ENCODE measurements at places on chromosomes 7 and 10.

- no peak for DNase-seq
These were observed 66.5 kb downstream of the ANK3 start for GRCh38 chr10:60323162-60323561.

DNA sequence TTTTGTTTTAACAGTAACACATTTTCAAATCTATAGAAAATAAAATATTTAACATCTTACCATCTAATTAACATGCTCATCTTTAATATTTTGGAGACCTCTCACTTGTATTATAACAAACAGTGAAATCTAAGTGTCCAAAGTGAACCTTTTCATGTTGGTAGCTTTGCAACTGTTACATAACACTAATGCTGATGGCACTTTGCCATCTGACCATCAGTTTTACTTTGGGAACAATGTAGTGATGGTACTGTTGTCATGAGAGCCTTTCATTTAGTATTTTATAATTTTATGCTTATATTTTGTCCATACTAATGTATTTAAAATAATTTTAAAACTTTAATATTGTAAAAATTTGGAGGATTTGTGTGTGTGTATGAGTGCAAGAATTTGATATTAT, 1017.0 kb upstream of the KCND2 start:
- no peak for DNase-seq

- no peak for DNase-seq
These were observed 217.9 kb downstream of the SFMBT2 start for GRCh38 chr10:7192831-7193361.

DNA sequence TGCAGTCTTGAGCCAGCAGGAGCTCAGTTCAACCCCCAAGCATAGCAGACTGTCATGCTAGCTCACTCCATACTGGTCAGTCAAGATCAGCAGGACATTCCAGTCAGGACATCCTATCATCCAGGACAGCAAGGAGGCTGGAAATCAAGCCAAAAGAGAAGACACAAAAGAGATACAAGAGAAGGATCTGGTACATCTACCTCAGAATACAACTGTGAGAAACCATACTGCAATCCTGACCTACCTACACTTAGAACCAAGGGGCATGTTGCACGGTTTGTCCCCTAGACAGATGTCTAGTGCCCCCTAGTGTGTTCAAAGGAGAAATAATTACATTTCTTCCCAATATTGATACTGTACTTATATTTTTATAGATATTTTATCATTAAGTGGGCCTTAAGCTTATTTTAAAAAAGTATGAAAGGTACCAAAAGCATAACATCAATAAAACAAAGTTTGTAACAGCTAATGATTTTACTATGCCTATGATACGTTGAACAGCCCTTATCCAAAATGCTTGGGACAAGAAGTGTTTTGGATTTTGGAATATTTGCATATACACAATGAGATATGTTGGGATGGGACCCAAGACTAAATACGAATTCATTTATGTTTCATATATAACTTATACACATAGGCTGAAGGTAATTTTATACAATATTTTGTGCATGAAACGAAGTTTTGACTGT, 26.7 kb downstream of the ERCC6 start:
- DNase-seq = no peak

- DNase-seq = no peak
These were observed 182.7 kb upstream of the MKLN1 start for GRCh38 chr7:131145026-131145425.

DNA sequence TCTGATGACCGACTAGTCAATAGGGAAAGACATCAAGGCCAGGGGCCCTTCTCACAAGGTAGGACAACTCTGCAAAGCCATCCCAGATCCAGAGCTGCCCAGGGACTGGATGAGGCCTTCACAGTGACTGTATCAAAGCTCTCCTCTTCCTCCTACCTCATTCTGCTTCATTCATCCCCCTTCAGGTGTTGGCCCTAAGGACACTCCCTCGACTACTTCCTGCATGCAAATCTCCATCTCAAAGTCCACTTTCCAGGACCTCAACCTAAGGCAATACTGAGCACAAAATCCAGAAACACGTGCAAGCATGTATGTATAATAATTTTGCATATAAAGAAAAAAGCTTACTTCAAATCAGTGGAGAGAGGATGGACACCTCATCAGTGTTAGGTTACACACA, 25.1 kb downstream of the DPY19L1 start:
- no peak for DNase-seq

- DNase-seq = no peak
These were observed 94.5 kb downstream of the RELN start for GRCh38 chr7:103894656-103895596.
